Suppressor macrophage treated with lipopolysaccharide for 1 hour (primary cell): ENCODE measurements at places on chromosomes 16 and 17.
A peak's percentile ranks its signal among the peaks of the same experiment; 100 is the strongest.

DNA sequence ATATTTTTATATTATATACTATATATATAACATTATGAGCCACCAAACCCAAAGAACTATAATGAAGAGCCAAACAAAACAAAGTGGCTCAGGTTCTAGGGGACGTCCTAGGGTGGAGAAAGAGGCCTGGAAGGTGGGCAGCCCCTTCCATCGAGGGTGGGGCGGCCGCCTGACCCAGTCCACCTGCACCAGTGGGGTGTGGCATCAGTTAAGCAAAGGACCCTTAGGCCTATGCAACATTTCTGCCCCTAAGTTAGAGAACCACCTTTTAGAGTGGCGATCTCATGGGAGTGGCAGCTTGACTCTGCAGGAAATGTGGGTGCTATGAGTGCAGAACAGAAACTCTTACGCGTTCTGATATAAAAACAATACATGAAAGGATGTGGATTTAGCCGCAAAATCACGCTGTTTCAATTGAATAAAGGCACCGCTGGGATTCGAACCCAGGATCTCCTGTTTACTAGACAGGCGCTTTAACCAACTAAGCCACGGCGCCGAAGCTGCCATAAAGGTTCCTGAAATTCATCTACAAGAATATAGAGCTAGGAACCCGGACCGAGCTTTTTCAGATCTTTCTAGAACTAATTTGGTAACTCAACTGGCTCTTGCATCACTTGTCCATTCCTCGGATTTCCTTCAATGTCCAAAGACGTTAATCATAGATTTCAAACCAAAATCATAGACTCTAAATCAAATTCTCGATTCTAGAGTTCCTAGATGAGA is 15.6 kb upstream of the AURKB start:
- DNase-seq: peak; percentile 72

GRCh38 chr16:77789085-77790008 is 983 bp downstream of the VAT1L start:
- DNase-seq: peak; percentile 9

- DNase-seq: no peak
Observed at GRCh38 chr16:81651758-81652718, 127.1 kb upstream of the PLCG2 start.

DNA sequence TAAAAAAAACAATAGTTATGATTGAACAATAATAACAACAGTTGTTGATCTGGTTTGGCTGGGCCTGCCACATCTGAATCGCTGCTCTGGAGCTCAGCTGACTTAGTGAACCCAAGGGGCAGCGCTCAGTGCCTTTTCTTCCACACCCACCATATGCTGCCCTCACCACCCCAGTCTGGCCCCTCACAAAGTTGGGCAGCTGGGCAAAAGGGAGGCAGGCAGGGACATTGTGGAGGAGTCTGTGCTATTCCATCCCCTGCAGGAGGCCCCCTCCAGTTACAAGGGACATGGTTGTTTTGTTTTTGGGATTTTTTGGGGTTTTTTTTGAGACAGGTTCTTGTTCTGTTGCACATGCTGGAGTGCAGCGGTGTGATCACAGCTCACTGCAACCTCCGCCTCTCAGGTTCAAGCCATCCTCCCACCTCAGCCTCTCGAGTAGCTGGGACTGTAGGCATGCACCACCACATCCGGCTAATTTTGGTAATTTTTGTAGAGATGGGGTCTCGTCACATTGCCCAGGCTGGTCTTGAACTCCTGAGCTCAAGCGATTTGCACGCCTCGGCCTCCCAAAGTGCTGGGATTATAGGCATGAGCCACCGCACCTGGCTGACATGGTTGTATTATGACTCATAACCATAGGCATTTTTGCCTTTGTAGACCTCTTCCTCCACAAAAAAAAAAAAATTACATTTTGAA is 8.6 kb upstream of the PECAM1 start:
- DNase-seq: no peak

DNA sequence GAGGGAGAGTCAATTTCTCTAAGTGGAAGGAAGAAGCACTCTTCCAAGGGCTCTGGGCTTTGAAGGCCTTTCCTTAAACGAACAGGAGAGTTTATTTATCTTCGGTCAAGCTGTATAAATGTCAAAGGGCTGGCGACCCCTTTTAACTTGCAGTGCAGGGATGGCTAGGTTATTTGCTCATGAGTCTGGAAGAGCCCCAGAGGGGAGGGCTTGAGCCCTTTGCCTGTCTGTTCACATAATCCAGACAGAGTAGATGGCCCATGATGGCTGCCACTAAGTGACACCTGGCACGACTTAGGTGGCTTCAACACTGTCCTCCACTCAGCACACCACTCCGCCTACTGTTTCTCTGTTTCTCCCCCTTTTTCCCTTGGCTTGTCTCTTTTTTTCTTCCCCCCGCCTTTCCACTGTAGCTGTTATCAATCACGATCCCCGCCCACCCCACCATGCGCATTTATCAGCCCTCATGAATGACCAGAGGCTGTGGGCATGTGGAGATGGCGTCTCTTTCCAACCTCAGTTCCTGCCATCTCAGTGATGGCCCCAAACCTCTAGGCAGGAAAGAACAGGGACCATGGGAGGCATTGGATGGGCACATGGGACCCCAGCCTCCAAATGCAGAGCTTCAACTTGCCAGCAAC is 408.7 kb upstream of the TNRC6C start:
- no peak for DNase-seq

GRCh38 chr16:67269766-67270165 is 9.6 kb upstream of the PLEKHG4 start:
- DNase-seq: no peak

DNA sequence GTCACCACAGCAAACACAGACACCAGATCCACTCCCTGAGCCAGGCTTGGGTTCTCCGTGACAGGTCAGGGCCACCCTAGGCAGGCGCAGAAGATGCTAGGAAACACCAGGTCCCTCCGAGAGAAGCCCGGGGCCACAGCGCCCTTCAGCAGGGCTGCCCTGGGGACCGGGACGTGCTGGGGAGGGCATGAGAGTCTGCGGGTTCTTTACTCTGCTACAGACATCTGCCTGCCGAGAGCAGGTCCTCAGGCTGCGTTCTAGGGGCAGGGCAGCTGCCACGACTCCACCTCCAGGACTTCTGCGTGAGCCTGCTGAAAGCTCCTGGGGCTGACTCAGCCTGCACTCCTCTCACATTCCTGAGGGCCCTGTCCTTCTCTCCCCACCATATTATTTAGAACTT is 11.4 kb downstream of the MYLK3 start:
- DNase-seq: no peak
